ENCODE measurements at places on chromosomes 2 and 18.

- no peak for DNase-seq
Measured at GRCh38 chr2:64420677-64421076, 33.3 kb upstream of the LGALSL start.

- DNase-seq, result no peak
Measured at GRCh38 chr2:88770016-88770415, 78.5 kb downstream of the RPIA start.

- DNase-seq, result peak; percentile 10
Measured at GRCh38 chr2:214203744-214204289, 207.0 kb upstream of the VWC2L start.

GRCh38 chr2:169010633-169011460, 20.3 kb downstream of the ABCB11 start:
- DNase-seq, result no peak

- no peak for DNase-seq
Measured at GRCh38 chr2:40227210-40227609, 224.7 kb downstream of the SLC8A1 start.

DNA sequence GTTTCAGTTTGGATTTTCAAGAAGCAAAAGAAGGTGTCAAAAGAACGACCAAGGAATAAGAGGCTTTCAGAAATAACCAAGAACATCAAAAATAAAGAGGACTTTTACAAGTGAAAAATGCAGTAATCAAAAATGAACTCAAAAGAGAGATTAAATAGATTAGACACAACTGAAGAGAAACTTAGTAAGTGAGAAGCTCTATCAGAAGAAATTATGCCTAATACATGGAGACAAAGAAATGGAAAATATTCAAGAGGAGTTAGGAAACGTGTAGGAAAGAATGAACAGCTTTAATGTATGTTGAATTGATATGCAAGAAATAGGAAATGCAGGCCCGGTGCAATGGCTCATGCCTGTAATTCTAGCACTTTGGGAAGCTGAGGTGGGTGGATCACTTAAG, 145.8 kb downstream of the ACOXL start:
- DNase-seq, result no peak

GRCh38 chr2:68436270-68436669, 30.8 kb downstream of the FBXO48 start:
- no peak for DNase-seq

DNA sequence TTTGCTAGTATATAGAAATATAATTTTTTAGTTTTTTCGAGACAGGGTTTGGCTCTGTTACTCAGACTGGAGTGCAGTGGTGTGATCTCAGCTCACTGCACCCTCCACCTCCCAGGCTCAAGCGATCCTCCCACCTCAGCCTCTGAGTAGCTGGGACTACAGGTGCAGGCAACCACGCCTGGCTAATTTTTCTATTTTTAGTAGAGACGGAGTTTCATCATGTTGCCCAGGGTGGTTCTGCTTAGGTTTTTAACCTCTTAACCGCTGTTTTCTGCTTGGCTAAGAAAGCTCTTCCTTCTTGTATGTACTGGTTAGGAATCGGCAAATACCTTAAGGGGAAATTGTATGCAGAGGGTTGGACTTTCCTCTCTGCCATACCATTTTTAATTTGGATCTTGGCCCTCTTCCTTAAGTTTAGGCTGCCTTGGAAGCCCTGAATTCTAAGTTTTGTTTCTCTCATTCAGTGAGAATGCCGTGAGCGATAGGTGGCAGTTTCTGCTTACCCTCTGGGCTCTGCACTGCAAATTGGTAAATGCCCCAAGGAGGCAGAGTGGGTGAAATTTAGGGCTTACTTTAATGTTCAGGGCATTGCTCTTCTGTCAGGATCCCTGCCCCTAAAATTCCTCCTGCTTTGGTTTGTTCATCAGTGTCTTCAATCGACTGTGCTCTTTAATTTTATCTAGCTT, 32.3 kb downstream of the EML6 start:
- DNase-seq, result no peak
